Hematopoietic multipotent progenitor cell (in vitro differentiated cells): ENCODE measurements at places on chromosomes 1 and 21.

DNA sequence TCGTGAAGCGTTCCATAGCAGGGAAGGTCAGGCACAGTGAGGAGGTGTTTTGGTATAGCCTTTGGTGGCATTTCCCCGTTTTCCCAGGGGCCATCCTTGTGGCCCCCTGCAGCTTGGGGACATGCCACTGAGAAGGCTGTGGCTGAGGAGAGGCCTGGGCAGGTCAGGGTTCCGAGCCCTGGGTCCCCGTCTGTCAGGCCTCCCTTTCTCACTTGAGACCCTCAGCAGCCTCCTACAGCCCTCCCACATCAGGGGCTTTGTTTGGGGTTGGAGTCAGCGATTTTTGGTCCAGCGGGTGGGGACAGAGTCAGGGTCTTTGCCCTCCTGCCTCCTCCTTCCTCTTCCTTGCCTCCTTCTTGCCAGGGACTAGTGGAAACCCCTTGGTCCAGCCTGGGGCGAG lies 22.2 kb downstream of the LDLRAP1 start:
- DNase-seq: no peak

- DNase-seq: no peak
Observed at GRCh38 chr1:53896635-53897229, 2.7 kb downstream of the DIO1 start.

DNA sequence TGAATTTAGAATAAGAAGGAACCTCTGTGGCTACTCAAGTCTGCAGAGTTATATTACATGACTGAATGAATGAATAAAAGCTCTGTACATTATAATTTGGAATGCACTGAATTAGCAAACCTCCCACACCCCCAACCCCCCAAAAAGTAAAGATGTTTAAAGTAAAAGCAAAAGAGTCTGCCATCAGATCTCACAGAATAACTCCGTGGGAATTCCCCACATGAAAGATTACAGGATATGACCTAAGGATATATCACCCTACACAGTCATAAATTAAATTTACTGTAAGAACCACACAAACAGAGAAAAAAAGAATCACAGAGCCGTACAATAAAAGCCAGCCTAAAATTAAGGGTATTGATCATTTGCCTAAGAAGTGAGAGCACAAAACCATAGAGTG lies 587.3 kb downstream of the PTPRC start:
- DNase-seq: no peak

GRCh38 chr1:66217561-66217960 lies 316.4 kb upstream of the SGIP1 start:
- no peak for DNase-seq

- DNase-seq: no peak
Observed at GRCh38 chr1:183194527-183195141, 8.6 kb downstream of the LAMC2 start.
